Brain microvascular endothelial cell (primary cell): ENCODE measurements at places on chromosomes 7 and 10.

DNA sequence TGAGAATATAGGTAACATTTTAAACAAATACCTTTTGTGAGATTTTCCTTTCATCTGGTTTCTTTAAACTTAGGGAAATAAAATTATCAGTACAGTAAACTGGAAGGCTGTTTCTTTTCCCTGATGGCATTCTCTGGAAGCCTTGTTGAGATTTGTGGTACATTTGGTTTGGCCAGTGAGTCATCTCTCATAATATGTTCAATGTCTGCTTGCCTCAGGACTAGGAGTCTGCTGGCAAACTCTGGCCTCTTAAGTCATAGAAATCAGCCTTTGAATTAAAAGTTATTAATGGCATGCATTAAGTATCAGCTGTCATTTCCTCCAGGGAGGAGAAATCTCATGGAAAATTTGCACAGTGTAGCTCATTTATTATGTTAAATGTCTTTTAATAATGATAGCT is 316.6 kb upstream of the KIAA1217 start:
- DNase-seq: no peak

DNA sequence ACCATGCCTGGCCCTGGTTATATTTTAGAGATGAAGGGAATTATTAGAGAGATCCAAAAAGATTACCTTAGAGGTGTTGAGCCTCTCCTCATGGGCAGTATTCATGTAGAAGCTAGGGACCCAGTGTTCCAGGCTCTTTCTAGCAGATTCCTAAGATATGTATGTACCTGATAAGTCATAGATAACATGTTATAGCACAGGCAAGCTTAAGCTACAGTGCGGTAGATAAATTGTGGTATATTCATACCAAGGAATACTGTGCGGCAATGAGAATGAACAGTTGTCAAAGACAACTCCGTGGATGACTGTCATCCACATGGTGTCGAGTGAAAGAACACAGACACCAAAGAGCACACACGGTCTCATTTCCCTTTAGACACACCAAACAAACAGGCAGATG is 53.1 kb downstream of the TACR2 start:
- no peak for DNase-seq

DNA sequence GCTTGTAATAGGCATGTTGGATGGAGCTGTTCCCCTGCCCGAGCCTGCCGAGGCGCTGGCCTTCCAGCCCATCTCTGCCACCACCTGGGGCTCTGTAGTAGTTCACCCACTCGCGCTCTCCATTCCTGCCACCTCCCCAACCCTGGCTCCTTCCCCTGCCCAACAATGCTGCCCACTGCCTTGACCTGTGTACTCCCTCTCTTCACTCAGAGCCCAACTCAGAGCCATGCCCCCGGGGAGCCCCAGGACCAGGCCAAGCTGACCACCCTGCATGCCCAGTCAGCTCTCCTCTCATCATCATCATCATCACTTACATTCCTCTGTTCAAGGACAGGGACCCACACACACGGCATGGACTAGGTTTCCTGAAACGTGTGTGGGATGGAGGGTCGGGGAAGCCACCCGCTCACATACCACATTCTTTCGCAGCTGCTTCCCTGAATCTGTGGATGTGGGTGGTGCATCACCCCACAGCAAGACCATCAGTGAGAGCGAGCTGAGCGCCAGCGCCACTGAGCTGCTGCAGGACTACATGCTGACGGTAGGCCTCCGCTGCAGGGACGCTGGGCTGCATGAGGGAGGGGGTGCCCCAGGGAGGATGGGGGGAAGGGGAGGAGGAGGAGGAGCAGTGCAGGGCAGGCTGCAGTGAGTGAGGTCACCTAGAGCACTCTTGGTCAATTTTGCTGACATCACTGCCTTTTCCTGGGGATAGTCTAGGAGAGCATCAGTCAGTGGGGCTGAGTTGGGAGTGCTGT is 15.6 kb downstream of the NACAD start:
- DNase-seq: no peak

DNA sequence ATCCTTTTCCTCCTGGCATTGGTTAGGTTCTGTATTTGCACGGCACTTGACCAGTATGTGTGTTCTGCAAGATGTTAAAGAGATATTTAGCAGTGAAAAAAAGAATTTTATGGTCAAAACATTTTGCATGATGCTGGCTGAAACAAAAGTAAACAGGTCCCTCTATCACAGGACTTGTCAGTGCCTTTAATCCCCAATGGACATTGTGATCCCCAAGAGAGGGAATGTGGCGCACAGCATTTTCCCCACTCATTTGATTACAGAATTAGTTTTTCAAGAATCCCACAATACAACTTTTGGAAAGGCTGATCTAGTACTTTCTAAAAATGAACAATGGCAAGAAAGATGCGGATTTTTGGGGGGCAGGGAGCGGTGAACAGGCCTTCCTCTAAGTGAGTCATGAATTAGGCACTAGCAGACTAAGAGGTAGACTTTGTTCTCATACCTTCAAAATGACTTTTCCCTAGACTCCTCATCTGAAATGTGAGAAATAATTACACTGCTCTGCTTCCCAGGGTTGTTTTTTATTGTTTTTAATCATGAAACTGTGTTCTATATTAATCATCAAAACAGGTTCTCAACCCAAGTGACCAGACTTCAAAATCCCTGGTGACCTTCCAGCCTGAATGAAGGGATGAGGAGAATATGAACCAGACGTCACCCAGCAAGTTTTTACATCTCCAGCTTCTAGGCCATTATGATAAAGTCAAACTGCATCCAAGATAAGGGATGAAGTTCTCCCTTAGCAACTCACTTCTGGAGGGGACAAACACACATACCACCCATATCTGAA is 8.6 kb downstream of the FBXW4 start:
- peak; percentile 35 for DNase-seq

GRCh38 chr7:128697302-128697905 is 25.3 kb downstream of the GARIN1A start:
- peak; percentile 38 for DNase-seq

DNA sequence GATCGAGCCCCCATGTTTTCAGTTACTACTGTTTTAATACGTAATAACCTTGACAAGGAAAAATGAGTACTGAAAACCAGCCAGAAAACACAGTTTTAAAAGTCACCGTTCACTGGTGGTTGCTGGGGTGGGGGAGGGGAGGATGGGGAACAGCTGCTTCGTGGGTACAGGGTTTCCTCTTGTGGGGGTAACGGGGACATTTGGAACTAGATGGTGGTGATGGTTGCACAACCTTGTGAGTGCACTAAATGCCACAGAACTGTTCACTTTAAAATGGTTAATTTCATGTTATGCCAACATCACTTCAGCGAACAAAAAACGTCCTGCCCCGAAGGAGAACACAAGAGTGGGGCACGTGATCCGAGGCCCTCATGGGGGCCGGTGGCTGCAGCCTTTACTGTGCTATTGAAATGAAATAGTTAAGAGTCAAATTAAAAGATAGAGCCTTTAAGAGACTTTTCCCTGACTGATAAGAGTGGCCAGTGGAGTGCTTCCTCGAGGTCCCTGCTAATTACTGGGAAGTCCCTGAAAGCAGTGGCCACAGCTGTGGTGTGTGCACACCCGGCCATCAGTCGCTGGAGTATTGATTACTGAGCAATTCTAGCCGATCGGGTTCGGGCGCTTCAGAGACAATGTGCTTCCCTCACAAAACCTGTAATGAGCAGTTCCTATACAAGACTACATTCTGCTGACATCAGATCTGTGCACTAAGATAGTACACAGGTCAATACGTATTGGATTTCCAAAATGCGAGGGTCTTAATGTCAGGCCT is 80.3 kb downstream of the EBF3 start:
- no peak for DNase-seq

DNA sequence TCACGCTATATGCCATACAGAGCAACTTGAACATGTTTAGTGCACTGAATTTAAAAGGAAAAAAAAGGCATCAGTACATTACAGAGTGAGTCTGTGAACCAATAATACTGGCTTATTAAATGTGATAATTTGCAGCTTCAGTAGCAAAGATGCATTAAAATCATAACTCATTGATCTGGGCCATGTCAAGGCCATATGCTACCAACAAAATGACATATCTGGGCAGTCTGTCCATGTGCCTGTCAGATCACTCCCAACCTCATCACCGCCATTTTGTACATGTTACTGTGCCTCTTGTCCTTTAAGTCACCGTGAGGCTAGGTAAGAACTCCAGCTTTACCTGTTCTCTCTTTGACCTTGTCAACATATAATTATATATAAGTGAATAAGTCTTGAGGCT is 307.4 kb upstream of the LRGUK start:
- DNase-seq: no peak

GRCh38 chr10:117134306-117135025 is 3.6 kb downstream of the VAX1 start:
- DNase-seq: no peak

DNA sequence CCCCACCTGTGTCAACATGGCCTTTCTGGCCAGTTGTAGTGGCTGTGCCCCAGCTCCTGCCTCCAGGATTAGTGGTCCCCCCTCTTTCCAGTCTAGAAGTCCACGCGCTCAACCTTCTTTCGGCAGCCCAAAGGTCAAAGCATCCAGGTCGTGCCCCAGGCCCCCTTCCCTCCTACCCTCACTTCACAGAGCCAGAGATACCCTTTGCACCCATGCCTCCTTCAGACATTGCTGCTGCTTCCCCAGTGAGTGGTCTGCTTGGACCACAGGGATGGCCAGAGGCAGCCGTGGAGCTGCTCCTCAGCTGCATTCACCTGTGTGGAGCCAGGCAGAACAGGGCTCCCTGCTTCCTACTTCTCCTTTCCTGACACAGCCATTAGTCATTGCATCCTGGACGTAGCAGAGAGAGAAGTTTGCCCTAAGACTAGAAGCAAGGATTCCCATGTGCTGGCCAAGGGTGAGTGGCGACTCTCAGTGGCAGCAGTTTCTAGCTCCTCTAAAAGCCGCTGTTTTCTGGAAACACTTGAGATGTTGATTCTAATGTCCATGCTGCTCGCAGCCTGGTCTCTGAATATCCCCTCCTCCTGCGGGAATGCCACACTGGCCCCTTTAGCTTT is 243.1 kb upstream of the SHH start:
- DNase-seq: no peak

- peak; percentile 18 for DNase-seq
Measured at GRCh38 chr7:23012908-23013714, 819 bp downstream of the HYCC1 start.

- DNase-seq: no peak
Measured at GRCh38 chr7:131363719-131364118, 36.0 kb downstream of the MKLN1 start.

DNA sequence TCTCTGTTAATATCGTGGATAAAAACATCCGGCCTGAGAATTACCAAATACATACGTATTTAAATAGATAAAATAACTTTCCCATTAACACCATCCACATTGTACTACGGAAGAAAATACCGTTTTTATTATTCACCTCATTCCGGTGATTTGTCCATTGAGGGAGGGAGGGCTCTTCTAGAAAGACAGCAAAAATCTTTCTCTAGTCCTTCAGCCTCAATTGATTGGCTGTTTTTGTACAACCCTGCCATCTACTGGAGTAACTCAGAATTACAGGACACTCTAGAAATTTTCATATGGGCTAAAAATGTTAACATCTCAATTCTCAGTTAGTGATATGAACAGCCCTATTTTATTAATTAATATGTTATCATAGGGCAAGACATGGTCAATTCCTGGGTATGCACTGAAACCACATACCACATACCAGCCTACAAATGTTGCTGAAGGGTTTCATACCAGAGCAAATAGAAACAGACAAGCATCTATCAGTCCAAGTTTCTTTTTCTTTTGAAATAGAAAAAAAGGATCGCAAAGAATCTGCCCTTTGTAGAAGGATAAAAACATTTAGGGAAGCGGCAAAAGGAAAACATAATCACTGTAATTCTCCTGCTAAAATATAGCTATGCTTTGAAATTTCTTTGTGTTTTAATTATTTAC is 55.8 kb upstream of the CDCA7L start:
- peak; percentile 67 for DNase-seq

GRCh38 chr7:90569368-90569767 is 26.8 kb upstream of the CDK14 start:
- no peak for DNase-seq

DNA sequence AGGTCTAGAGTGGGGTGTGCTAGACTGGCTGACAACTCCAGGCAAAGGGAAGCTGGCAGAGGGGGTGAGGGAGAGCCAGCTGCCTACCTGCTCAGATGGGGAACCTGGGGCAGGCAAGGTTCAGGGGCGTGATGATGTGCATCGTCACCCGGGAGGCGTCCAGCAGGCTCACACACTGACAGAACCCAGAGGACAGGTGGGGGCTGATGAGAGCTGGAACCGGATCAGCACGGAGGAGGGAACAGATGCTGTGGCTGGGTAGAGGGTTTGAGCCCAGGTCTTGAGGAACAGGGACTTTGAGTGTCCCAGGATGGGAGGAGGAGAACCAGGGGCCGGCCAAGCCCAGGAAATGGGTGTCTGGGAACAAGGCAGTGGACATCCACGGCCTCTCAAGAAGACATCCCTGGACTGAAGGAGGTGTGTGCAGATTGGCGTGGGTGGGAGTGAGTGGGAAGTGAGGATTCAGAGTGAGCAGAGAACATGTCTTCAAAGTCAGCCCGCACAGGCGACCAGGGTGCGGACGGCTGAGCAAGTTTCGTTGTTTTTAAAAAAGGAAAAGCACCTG is 3.9 kb downstream of the RASGEF1A start:
- no peak for DNase-seq

DNA sequence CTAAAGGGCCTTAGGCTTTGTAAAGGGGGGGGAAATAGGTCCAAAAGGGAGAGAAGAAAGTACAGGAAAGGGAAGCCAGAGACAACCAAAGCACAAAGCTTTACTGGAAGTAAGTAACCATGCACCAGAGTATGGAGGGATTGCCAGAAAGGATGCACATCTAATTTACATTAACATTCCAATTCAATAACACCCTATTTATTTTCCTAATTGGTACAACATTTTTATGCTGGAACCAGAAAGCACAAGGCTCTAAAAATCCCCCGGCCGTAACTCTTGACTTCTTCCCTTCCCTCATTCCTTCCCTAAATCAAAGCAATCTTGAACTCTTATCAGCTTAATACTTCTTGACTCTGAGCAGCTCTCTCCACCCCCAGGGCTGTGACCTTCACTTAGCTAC is 400.0 kb upstream of the CELF2 start:
- DNase-seq: no peak

DNA sequence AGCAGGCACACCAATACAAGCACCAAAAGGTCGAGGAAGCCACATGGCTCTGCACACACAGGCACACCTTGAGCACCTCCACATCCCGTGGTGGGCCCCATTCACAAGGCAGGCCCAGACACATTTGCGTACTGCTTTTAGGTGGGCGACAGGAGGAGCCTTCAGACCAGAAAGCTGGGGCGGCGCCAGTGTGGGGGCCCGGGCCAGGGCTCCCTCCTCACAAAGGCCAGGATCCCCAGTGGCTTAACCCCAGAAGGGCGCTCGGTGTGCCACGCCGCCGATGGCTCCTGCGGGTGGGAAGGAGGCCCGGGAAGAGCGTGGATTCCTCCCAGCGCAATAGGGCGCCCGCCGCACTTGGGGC is 2.8 kb upstream of the SMARCD3 start:
- no peak for DNase-seq

DNA sequence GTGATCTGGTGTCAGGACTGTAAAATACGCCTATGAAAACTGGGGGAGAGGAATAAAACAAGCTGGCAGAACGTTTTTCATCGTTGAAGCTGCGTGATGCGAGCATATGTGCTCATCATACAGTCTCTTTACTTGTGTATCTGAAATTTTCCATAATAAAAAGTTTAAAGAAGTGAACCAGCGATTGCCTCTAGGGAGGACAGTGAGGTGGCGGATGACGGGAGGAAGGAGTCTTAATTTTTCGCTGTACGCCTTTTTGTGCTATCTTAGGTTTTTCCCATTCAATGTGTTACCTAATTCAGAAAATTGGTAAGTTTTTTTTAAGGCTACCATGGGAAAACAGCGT is 891 bp upstream of the WAPL start:
- DNase-seq: no peak
